ENCODE measurements at places on chromosomes 3 and 15. TPM values are rescaled to one million over a fixed set of nuclear protein-coding genes. Genes with fewer than 3 reads are reported as not detected.

DNA sequence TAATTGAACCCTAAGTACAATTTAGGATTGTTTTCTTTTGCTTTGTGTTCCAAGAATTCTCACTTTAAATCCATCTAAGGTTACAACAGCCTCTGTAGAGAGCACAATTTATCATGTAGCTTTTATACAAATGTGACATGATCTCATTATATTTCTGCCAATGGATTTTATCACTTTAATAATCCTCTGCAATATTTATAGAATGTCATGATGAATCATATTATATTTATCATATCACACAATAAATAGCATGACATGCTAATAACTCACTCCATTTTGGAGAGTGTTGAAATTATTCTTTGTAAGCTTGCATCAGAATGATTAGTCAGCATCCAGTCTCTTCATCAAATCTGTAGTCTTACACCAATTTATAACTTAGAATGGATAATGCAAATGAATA lies 280.6 kb upstream of the ZNF717 start:
- no peak for DNase-seq

The SERPINI2 gene
- total RNA-seq = not detected

DNA sequence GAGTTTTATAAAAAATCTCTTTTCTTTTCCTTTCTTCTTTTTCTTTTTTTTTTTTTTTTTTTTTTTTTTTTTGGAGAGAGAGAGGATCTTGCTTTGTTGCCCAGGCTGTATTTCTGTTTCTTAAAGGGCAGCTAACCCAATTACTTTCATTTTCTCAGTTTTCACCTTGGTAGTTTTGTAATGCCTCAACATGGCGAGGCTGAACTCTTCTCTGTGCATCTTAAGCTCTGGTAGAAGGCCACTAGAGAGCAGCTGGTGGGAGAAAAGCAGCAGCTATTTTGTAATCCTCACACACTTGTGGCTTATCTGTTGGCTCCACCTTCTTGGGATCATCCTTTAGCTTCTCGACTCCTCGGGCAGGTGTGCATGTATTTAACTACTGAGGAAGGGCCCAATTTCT lies 152.2 kb upstream of the MEIS2 start:
- no peak for DNase-seq

The SLC28A2 gene
- not detected for total RNA-seq

All from endothelial cell (in vitro differentiated cells).